GM10248 (cell line): ENCODE measurements at places on chromosomes 1 and 21.

- DNase-seq, result no peak
Observed at GRCh38 chr1:57167997-57168396, 202.2 kb upstream of the C8B start.

GRCh38 chr1:94143809-94144176 lies 22.8 kb upstream of the ABCA4 start:
- no peak for DNase-seq

DNA sequence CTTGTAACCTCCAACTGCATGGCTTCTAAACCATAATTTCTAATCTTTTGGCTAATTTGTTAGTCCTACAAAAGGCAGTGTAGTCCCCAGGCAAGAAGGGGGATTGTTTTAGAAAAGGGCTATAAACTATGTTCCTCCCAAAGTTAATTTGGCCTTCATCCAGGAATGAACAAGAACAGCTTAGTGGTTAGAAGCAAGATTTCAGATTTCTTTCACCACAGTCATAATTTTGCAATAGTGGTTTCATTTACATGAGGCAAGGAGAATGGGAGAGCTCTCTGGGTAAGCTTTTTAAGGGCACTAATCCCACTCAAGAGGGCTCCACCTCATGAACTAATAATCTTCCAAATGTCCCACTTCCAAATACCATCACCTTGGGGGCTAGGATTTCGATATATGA lies 1353.9 kb downstream of the NCAM2 start:
- DNase-seq, result no peak

- DNase-seq, result no peak
Observed at GRCh38 chr1:175822580-175822979, 79.2 kb upstream of the TNR start.

GRCh38 chr1:186155594-186155993 lies 219.5 kb downstream of the TPR start:
- peak; percentile 19 for DNase-seq

DNA sequence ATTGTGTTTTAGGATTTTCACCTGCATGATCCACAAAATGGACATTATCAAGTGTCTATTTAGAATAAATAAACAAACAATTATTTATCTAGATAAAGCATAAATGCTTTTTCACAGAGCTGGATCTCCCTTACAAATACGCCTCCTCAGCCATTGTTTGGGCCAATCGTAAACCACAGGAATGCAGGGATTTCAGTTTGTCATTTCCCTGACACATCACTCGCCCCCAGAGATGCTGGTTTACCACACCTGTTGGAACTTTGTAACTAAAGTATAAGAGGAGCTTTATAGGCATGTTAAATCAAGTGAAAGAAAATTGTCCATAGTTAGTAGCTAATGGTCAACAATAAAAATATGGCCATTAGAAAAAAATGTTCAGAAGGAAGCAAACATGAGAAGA lies 40.3 kb downstream of the GPR88 start:
- DNase-seq, result no peak

DNA sequence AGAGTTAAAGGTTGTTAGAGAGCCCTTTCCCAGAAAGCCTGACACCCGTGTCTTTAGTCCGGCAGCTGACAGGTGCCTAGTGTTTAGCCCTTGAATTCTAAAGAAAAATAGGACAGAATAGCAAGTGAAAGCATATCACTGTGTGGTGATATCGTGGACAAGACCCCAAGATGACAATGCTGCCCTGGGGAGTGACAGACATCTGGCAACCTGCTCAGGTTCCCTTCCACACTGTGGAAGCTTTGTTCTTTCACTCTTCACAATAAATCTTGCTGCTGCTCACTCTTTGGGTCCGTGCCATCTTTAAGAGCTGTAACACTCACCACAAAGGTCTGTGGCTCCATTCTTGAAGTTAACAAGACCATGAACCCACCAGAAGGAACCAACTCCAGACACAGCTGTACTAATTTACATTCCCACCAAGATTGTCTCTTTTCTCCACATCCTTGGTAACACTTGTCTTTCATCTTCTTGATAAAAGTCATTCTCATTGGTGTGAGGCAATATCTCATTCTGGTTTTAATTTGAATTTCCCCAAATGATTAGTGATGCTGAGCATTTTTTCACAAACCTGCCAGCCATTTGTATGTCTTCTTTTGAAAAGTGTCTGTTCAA lies 107.6 kb upstream of the SGIP1 start:
- no peak for DNase-seq

DNA sequence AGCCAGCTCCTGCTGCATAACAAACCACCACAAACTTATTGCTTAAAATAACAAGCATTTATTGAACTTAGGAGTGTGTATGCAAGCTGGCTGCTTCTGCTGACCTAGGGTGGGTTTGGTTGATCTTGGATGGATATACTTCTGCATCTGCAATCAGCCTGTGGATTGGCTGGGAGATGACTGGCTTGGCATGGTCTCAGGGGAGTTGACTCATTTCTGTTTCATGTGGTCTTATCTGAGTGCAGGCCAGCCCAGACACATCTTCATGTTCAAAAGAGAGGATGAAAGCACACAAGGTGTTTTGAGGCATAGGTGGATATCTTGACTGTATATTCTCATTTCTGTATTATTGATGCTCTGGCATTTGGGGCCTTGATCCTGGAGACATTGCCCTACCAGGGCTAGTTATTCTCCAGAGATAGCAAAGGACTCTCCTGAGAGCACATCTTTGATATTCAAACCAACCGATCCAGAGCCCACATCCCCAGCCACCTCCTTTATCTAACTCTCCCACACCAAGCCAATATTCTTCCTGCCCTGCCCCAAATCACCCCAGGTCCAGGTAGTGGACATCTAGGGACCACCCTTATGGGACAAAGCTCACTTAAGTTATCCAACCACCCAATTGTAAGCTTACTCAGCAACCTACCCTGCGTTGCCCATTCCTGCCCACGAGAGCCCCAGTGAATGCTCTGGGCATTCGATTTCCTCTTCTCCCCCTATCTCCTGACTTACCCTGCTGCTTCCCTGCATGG lies 350.8 kb downstream of the PTPRU start:
- no peak for DNase-seq

- DNase-seq, result no peak
Observed at GRCh38 chr1:119743308-119743707, 25.4 kb downstream of the HMGCS2 start.

DNA sequence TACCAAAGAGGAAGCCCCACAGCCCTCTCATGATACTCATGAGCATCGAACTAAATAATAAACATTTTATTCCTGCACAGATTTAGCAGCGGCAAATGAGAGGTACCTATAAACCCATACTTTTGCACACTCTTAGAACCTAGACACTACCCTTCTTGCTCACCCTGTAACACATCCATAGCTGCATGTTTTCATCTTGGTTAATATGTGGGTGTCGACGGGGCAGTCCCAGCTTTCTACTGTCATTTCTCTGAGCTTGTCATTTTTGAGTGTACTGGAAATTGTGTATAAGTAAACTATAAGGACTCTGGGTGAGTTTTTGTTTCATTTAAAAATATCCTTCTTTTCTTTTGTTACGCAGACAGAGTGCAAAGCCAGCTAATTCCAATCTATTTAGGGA lies 25.5 kb downstream of the OVGP1 start:
- DNase-seq, result no peak

GRCh38 chr1:228752675-228753265 lies 17.5 kb downstream of the RHOU start:
- no peak for DNase-seq

DNA sequence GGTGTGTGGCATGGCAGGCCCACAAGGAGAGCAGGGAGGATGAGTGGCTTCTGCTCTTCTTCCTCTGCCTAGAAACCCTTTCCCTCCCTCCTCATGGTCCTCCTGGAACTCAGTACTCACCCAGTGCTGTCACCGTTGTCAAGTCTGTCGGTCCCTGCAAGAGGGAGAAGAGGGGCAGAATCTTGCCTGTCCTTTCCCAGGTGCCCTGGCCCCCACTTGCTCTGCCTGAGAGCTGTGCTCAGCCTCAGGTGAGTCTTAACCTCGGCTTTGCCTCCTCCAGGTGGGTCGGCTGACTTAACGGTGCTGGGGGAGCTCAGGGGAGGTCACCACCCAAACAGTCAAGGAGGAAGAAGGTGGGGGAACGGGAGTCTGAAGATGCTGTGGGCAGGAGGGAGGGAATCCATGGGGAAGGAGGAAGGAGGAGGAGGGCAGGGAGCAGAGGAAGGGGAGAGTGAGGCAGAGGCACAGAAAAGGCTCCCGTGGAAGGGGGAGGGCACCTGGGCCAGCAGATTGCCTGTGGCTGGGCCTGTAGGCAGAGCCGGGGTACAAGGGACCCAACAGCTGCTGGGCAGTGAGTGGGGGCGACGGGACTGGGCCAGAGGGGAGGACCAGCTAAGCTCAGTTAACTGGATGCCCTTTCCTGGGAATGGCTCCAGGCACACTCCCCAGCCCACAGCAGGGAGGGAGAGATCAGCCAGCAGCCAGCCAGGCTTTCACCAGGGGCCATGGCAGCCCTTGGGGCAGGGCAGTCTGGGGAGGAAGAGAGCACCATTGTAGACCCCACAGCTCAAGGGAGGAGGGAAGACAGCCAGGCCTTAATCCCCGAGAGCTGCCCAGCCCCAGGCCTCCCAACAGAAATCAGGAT lies 26.3 kb downstream of the CTNNBIP1 start:
- DNase-seq, result no peak

- no peak for DNase-seq
Observed at GRCh38 chr1:155128755-155129473, 1.2 kb downstream of the EFNA1 start.

- no peak for DNase-seq
Observed at GRCh38 chr1:12634156-12634555, 9.7 kb upstream of the AADACL4 start.

DNA sequence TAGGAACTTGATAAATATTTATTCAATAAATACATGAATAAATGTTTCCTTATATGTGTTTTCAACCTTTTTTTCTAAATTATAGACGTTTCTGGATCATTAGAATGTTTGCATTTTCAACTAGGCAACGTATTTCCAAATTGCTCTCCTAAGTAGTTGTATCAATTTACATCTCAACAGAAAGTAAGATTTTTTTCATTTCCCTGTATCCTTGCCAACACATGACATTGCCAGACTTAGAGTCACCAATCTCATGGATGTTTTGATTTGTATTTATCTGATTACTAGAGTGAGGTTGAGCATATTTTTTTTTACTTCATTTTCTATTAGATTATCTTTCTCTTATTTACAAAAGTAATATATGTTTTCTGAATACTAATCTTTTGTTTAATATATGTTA lies 22.2 kb upstream of the SMG7 start:
- no peak for DNase-seq

- no peak for DNase-seq
Observed at GRCh38 chr1:198660341-198661261, 21.8 kb downstream of the PTPRC start.

- DNase-seq, result peak; percentile 87
Observed at GRCh38 chr1:112704934-112705627, 1.8 kb downstream of the RHOC start.

GRCh38 chr1:223258751-223259198 lies 105.2 kb downstream of the SUSD4 start:
- no peak for DNase-seq

DNA sequence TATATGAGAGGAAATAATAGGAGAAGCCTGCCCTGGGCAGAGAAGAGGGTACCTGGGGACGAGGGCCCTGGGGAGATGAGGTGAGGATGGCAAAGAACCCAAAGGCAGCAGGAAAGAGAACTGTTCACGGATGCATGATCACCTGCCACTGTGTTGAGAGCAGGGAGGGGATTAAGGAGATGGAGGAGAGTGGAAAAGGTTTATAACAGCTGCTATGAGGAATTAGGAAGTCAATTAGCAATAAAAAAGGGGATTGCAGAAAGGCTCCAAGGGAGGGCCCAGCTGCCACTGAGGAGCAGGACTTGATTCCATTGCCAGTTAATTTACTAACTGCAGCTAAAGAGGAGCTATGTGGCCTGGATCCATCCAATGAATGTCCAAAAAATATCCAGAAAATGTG lies 61.1 kb downstream of the GFI1 start:
- DNase-seq, result no peak

- no peak for DNase-seq
Observed at GRCh38 chr1:15731735-15732685, 4.0 kb upstream of the SLC25A34 start.

- DNase-seq, result no peak
Observed at GRCh38 chr1:86860020-86860419, 53.9 kb downstream of the SELENOF start.

DNA sequence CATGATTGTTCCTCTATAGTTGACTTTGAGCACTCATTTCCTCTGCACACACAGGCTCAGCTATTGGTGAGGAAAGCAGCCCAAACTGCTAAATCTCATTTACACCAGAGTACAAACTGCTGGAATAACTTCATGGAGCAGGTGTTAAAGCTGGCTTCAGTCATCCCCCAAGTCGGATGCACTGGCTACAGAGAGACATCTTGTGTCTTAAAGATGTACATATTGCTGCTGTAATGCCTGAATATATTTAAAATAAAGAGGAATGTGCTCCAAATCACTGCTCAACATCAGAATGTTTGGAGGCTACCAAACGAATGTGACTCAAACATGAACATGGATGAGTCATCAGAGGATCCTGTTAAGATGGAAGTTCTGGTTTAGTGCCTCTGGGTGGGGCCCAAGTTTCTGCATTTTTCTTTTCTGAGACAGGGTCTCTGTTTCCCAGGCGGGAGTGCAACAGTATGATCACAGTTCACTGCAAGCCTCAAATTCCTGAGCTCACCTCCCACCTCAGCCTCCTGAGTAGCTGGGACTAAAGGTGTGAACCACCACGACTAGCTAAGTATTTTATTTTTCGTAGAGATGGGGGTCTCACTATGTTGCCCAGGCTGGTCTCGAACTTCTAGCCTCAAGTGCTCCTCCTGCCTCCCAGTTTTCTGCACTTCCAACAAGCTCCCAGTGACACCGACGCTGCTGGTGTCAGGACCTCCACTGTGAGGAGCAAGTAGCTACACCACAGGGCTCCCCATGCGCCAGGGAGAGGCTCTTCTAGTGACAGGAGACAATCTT lies 79.0 kb upstream of the KRTAP19-8 start:
- no peak for DNase-seq

- DNase-seq, result no peak
Observed at GRCh38 chr1:31828926-31829690, 13.3 kb upstream of the SPOCD1 start.

GRCh38 chr1:47505267-47505666 lies 67.4 kb downstream of the FOXD2 start:
- DNase-seq, result no peak

DNA sequence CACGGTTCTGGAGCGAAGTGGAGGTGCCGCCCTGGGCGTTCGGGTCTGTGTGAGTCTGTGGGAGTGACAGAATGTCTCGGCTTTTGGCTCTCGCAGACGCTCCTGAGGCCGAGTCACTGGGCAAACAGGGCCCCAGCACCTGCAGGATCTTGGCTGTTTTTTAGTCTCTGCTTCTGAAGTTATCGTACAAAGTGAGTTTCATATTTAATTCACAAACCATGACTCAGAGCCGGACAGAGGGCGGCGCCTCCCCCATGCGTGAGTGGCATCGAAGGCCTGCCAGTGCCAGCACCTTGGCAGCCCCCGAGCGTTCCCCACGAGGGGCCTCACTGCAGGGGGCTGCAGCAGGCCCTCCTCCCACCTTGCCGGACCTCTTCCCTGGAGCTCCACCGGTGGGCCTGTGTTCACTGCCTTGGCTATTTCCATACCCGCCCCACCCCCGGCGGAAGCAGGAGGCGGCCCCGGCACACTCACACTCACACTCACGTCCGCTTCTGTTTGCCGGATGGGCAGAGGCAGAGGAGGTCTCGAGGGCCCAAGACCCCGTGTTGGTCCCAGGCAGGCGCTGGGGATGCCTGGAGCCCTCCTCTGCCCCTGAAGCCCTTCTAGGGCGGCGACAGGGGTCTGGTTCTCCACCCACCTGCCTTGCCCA lies 56.3 kb downstream of the MORN1 start:
- no peak for DNase-seq
